ENCODE measurements at places on chromosomes 6 and 20.

DNA sequence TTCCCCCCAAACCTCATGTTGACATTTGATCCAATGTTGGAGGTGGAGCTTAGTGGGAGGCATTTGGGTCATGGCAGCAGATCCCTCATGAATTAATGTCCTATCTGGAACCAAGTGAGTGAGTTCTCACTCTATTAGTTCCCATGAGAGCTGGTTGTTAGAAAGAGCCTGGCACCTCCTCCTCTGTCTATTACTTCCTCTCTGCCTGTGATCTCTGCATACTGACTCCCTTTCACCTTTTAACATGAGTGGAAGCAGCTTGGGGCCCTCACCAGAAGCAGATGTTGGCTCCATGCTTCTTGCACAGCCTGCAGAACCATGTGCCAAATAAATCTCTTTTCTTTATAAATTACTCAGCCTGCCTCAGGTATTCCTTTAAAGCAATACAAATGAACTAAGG lies 127.3 kb upstream of the RALGAPA2 start:
- DNase-seq = no peak

- peak; percentile 62 for DNase-seq
These were observed 112.0 kb downstream of the BACH2 start for GRCh38 chr6:90184334-90185298.

DNA sequence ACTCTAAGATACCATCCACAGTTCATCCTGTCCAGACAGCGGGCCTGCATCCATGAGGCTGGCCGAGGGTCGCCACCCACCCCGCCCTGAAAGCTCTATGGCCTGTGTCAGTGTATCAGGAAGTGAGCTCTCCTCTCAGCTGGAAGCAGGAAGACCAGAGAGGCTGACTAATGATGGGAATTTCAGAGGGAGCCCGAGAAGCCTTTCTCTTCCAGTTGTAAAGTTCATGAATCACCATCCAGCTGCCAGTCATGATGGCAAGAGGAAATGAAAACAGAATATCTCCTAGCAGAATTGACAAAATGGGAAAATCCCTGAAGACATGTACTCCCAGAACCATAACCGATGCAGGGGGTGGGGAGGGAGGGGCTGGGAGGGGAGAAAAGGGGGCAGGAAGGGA lies 109.6 kb upstream of the RPS6KA2 start:
- DNase-seq = no peak

- no peak for DNase-seq
These were observed 198.9 kb downstream of the NKAIN2 start for GRCh38 chr6:124002377-124003081.

DNA sequence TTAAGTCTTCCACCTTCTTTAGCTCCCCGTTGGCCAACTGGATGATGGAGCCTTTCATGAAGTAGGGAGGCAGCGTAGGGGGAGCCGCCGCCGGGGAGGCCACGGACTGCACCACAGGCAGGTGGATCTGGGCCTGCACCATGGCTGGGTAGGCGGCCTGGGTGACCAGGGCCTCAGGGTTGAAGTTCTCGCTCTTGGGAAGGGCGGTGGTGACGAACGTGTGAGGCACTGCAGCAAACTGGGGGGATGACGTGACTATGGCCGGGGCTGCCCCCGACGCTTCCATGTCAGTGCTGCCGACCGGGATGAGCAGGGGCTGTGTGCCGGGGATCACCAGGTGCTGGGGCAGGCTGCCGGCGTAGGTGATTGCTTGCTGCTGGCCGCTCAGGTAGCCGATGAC lies 88.1 kb downstream of the GMPR start:
- no peak for DNase-seq
